Stimulated activated CD4-positive, alpha-beta T cell treated with anti-CD3 and anti-CD28 coated beads, Interleukin-12 subunit alpha, Interleukin-12 subunit beta, amount 100 ng/mL, for 4 hours (primary cell): ENCODE measurements at places on chromosomes 7 and 10.

- no peak for DNase-seq
Measured at GRCh38 chr7:13933091-13933490, 56.4 kb downstream of the ETV1 start.

DNA sequence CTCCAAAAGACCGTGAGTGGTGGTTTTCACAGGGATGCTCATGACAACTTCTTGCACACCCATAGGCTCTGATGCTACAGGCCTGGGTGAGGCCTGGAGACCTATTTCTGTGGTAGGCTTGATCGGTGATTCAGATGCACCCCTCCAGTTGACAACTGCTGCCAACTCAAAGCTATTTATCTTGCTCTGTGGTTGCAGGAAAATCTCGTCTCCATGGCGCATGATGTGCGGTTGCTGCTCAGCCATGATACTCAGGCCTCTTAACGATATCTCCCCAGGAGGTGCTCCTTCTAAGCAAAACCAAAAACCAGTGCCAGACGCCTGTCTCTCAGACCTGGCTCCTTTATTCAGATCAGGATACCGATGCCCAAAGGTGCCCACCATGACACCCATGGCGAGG lies 31.4 kb downstream of the C10orf90 start:
- DNase-seq, result no peak

- DNase-seq, result no peak
Measured at GRCh38 chr7:37371755-37372154, 76.9 kb downstream of the ELMO1 start.

DNA sequence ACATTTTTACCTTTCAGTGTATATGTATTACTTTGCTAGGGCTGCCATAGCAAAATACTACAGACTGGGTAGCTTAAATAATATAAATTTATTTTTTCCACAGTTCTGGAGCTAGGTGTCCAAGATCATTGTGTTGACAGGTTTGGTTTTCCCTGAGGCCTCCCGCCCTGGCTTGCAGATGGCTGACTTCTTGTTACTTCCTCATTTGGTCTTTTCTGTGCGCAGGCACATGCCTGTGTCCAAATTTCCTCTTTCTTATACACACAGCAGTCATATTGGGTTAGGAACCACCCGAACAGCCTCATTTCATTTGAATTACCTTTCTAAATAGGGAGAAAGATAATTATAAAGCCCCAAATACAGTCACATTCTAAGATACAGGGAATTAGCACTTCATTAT lies 521.6 kb upstream of the SORCS1 start:
- DNase-seq, result no peak

DNA sequence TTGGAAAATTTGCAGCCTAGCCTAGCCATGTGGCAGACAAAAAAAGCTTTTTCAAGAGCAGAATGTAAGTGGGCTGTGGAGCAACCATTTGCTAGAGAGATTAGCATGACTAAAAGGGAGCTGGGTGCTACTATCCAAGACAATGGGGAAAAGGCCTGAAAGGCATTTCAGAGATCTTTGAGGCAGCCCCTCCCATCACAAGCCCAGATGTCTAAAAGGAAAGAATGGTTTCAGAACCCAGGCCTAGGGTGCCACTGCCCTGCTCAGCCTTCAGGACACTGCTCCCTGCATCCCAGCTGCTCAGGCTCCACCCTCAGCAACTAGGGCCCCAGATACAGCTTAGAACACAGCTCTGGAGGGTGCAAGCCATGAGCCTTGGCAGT lies 24.7 kb downstream of the PNLIPRP3 start:
- DNase-seq, result no peak

GRCh38 chr7:28347475-28348318 lies 64.6 kb upstream of the CREB5 start:
- no peak for DNase-seq
